Activated CD8-positive, alpha-beta memory T cell treated with anti-CD3 and anti-CD28 coated beads, Interleukin-2, amount 50 U/mL, for 4 hours (primary cell): ENCODE measurements at places on chromosomes 11 and 22.

GRCh38 chr11:35158701-35159510, 19.9 kb downstream of the CD44 start:
- no peak for DNase-seq

DNA sequence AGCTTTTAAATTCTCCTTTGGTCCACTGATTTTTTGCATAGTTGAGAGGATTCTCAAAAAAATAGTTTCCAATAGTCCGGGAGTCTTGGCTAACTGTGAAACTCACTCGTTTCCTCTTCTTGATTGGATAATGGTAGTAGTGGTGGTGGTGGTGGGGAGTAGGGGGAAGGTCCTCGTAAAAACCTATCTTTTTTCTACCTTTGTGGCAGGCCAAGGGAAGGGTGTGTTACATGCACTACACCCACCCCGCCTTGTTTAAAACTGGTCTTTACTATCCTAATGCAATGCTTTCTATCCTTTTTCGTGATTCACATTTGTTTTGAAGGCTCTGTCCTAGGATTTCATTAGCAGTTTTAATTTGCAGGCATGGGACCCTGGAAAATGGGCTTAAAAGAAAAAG, 4.8 kb downstream of the TEAD1 start:
- no peak for DNase-seq

DNA sequence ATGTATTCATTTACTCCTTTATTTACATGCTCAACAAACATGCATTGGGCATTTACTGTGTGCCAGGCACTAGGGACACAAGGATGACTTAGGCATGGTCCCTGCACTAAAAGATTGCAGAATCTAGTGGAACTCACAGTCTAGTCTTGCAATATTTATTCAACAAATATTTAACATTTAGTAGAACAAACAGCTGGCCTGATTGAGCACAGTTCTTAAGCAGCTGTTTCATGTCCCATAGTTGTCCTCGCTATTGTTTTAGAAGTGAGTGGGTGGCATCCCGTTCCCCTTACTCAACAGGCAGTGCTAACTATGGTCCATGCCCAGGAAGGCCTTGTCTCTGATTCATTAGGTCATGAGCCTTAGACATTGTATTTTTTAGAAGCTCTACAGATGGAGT, 459.9 kb upstream of the CADM1 start:
- DNase-seq, result no peak

- DNase-seq, result no peak
These were observed 520.8 kb upstream of the KIRREL3 start for GRCh38 chr11:127521413-127521812.

- DNase-seq, result no peak
These were observed 176.5 kb upstream of the POU2AF2 start for GRCh38 chr11:111069066-111069465.
